ENCODE measurements at places on chromosomes 1 and 21.

DNA sequence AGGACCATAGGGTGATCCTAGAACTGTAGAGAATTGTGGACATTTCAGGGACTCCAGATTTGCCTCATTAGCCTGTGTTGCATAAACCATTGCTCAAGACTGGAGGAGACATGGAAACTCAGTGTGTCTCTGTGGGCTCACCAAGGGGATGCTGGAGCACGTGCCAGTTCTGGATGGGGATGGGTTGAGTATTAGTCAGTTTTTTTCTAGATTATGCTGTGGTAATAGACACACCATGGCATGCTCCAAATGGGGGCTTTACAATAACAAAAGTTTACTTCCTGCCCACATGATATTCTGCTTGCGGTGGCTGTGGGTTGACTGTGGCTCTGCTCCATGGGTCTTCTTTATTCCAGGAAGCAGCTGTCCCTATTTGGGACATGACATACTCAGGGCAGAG lies 125.4 kb downstream of the FOXD2 start:
- no peak for DNase-seq

DNA sequence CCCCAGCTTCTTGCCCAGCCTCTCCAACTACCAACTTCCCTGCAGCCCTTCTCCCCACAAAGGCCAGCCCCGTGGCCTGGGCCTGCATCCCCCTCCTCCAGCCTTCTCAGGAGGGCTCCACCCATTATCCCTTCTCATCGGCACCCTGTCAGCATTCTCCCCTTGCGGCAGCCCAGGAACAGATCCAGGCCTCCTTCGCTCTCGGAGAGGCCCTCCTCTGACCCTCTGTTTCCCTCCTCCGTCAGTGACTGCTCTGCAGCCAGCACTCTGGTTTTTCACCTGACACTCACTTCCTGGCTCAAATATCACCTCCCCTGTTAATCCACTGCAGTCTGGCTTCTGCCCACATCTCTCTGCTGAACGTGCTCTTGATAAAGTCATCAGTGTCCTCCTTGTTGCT lies 17.5 kb downstream of the ADGRB2 start:
- no peak for DNase-seq

DNA sequence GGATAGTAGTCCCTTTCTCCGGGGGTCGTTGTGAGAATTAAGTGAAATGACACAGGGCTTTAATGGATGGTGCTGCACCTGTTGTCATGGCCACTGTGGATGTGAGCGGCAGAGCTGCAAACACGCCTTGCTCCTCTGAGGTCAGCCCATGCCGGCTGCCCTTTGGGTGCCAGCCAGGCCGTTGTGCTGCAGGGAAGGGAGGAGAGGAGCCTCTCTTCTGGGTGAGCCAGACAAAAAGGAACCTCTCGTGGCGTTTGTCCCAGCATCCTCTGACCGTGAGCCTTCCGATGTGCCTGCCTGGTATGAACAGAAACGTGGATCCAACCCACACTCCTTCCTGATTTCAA lies 383.0 kb upstream of the VAMP3 start:
- no peak for DNase-seq

GRCh38 chr1:208202333-208202995 lies 41.7 kb downstream of the PLXNA2 start:
- no peak for DNase-seq

DNA sequence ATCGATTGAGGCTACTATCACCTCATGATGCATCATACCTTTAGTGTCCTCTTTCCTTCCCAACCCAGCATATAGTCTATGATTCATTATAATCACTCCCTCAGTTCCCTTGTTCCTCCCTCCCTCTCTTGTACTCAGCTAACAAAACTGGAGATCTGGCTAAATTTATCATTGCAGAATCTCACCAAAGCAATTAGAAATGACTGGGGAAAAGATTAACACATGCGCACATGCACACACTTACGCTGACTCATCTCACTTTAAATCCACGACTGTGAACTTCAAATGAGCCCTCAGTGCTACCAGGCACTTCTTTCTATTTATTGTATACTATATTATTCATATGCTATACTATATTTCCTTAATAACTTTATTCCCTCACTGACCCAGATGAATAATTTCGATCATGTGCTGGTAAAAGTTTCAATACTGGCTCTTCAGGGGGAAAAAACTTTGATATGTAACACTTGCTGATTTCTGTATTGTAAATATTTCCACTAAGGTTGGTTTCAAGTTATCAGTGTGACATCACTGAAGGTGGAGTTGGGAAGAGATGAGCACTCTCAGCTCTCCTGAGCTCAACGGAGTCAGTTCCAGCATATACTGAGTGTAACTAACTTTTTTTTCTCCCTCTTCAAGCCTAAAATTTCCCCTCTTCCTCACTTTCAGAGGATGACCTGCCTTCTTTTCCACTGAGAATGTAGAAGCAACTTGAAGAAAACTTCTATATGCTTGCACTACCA lies 613.7 kb upstream of the B3GALT2 start:
- no peak for DNase-seq

GRCh38 chr1:207028884-207029650 lies 3.5 kb downstream of the C1orf116 start:
- DNase-seq: no peak

GRCh38 chr1:204319462-204319861 lies 40.3 kb downstream of the PLEKHA6 start:
- no peak for DNase-seq
